ENCODE measurements at places on chromosomes 11 and 22. TPM values are rescaled to one million over a fixed set of nuclear protein-coding genes. Genes with fewer than 3 reads are reported as not detected.

DNA sequence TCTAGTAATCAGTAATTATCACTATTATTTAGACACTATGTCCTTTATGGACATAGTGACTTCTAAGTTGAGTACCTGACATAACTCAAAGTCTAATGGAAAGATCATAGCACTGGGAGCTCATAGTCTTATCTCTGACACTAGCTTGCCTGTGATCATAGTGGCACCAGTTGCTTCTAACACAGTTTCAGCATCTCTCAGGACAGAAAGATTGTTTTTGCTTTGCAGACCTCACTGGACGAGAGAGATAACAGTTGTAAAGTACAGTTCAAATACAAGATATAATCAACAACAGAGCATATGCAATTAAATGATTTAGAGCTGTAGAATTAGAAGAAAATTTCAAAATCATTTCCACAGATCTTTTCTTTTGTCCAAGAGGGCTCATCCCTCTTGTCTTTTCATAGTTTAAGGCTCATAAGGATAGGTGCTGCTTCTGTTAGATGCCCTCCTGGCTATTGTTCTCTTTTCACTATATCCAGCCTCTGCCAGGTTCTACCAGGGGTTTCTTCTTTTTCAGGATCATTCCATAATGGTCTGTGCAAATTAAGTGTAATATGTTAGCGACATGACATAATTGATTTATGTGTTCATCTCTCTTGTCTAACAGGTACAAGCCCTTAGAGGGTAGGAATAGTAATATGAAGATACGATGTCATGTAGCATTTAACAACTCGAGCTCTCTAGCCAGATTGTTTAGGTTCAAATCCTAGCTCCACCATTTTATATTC lies 1175.4 kb upstream of the TENM4 start:
- DNase-seq = no peak

DNA sequence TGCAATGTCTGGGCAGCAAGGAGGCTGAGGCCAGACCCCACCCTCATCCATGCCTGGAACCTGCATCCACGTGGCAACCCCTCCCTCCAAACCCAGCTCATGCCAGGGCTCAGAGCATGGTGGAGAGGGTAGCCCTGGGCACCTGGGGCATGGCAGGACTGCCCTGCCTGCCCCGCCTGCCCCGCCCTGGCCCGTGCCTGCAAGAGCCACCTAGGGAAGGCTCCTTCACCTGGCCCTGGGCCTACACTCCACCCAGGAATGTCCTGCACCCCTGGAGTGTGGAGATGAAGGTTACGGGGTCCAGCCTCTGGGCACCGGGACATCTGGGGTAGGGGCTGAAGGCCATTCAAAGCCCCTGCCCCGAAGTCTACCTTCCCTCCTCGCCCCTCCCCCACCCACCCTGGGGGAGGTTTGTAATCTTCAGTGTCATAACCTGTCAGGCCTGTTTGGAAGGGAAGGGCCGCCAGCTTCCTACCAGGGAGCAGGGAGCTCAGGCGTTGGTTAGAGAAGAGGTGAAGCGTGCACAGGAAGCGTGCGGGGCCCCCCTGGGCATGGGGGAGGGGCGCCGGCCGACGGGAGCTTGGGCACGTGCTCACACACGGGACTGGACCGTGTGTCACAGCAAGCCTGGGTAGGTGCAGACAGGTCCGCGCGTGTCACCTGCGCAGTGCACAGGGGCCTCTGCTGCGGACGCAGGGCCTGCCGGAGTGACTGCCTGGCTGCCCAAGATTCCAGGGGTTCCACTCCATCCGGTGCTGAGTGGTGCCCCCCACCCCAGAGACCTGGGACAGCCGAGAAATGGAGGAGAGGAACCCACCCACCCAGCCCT lies 30.7 kb upstream of the TH start:
- DNase-seq = peak; percentile 86

Gene FIBIN
- 1.3 TPM for total RNA-seq

DNA sequence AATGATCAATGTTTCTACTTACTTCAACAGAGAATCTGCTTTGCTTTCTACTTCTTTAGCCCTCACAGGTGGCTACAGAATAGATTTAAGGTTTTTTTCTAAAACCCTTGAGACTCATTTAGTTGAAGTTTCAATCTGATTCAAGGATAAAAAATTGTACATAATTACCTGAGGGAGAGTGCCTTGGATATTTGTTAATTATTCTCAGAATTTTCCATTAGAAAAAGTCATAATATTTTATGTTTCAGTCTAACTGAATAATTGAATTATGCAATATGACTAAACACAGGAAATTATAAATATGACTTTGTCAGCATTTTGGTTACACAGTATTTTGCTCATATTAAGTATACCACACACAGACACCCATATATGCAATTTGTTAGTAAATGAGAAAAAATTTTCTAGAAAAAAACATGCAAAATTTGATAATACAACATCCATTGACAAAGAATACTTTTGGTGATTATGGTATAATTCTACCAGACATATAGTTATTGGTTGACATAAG lies at the start of gene OR8J3:
Gene OR8J3, minus strand, starts transcription at position 51 of the 511 bp plus-strand sequence. CDS start 2,483 bp downstream, outside the sequence.
- DNase-seq = no peak

DNA sequence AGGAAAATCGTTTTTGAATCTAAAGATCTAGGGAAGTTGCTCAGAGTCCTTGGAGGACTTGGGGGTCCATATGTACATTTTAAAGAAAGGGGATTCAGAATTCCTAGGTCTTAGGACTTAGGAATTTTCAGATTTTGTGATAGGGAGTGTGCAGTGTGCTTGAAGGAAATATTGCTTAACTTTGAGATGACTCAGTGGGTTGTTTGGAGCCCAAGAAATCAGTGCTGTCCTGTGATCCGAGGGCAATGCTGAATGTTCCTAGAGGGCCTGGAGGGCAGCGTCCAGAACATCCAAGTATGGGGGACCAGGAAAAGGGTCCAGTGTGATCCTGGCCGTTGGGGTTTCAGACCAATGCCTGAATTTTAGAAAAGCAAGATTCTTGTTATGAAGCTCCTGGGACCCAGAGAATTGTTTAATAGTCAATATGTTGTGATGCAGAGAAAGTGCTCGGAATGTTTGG lies 3.1 kb upstream of the IGF2 start:
- DNase-seq = no peak

DNA sequence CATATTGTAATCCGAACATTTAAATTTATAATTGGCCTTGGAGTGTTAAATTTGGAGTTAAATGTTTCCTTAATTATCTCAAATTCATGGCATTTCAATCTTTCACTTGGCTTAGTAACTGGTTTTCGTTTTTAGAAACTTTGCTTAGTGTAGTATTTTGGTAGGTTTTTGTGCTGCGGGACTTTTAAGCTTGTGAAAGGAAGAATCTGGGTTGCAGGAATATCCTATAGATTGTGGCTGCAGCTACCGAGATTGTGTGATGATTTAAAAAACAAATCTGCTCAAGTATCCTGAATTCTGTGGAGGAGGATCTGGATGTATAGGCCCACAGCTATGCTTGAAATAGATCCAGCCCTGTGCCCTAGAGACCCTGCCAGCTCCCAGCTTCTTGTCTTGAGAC lies 27.1 kb downstream of the OSBP2 start:
- DNase-seq = no peak

Gene SLC16A8
- total RNA-seq = not detected

Gene MAJIN
- not detected for total RNA-seq

- no peak for DNase-seq
Measured at GRCh38 chr22:42185915-42186439, 55.4 kb upstream of the CYP2D6 start.

DNA sequence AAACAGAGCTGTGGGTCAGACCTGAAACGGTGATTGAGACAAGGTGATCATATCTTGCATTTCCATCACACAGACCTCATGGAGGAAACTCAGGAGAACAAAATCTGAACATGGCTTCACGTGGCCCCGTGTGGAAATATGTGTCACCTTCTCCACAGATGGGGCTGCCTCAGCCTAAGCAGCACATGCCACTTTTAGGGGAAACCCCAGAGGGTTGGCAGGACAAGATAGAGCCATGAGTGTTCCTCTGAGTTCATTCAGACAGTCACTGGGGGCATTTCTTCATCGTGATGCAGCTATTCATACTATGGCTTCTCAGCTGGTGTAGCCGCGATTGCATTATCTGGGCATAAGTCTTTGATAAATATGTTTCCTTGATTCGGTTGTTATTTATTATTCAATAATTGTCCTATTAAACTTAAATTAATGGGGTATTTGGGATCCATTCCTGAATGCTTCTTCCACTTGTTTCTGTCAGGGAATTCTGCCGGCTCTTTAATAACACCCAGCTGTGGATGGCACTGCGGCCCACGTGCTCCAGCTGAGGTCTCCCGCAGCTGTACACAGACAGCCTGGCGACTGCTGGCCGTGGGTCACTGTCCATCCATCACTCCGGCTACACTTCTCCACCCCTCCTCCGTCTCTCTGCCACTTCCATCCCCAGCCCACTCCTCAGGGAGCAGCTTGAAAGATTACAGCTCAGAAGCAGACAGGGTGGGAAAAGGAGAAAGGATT lies 485.1 kb downstream of the OPCML start:
- no peak for DNase-seq

Gene APOL5
- not detected for total RNA-seq

DNA sequence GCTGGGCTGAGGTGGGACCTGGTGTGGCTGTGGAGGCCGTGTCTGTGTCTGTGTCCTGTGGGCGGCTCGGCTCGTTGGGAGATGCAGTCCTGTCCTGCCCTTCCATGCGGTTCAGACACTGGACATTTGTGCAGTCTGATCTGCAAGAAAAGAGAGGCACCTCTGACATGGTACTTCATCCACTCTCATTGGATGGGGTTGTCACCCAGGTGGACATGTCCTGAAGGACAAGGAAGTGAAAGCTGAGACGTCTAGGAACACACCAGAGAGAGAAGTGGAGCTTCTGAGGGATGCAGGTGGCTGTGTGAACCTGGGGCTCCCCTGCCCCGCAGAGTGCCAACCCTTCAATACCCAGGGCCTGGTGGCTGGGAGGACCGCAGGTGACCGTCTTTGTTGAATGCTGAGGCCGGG lies 18.4 kb downstream of the TBX1 start:
- no peak for DNase-seq

- peak; percentile 94 for DNase-seq
Measured at GRCh38 chr22:46195487-46196165, 45.3 kb downstream of the PPARA start.

DNA sequence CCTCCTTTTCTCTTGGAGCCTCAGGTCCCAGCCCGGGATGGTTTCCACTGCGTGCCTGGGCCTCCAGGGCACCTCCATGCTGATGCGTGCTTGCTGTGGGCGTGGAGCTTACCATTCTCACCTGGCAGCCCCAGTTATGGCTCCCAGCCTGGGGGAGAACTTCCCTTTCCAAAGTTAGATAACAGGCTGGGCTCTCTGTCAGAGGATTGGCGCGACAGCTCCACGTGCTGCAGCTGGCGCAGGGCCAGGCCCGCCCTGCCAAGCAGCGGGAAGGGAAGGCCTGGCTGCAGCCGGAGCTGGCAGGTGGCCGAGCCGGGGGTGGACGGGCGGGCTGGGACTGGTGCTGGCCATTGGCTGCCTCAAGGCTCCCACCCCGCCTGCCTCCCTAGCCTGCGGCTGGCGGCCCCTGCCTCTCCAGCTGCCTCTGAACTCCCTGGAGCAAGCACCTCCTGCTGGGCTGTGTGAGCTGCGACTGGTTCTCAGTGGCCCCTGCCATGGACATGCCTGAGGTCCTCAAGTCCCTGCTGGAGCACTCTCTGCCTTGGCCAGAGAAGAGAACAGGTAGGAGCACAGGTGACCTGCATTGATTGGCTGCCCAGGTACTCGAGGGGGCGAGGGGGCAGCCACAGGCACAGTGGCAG lies 14.6 kb upstream of the TEF start:
- peak; percentile 95 for DNase-seq
